ENCODE measurements at places on chromosomes 7 and 10.
A peak's percentile ranks its signal among the peaks of the same experiment; 100 is the strongest.

DNA sequence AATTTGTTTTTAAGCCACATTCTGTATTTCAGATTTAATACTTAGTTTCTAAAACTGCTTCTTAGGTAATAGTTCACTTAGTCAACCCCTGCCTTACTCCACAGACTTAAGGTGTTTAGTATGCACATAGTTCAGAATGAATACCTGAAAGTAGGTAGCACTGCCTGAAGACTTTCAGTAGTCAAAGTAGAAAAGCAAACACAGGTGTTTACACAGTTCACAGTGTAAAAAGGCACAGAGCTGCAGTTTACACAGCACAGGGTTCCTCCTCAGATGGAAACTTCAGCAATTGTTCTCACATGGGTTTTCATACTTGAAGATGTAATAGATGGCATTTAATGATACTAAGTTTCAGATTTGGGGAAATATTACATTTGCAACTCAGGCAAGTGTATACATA, 3.1 kb upstream of the PKD1L1 start:
- DNase-seq: no peak

DNA sequence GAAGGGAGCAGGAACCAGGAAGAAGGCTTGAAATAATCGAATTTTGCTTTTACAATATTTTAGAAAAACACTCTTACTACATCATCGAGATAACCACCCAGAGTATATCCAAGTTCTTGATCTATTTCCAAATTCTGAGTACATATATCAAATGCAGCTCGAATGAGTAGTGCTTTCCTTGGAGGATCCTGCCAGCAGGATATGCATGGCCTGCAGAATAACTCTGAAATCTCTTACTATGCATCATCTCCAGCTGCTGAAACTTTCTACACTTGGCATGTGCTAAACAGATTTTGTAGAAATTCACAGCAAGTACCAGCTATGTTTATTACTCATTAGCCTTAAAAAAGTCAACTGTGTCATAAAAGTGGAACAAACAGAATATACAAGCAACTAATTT, 44.0 kb upstream of the ANK3 start:
- no peak for DNase-seq

GRCh38 chr7:135326636-135327280, 93.1 kb downstream of the STRA8 start:
- DNase-seq: no peak

DNA sequence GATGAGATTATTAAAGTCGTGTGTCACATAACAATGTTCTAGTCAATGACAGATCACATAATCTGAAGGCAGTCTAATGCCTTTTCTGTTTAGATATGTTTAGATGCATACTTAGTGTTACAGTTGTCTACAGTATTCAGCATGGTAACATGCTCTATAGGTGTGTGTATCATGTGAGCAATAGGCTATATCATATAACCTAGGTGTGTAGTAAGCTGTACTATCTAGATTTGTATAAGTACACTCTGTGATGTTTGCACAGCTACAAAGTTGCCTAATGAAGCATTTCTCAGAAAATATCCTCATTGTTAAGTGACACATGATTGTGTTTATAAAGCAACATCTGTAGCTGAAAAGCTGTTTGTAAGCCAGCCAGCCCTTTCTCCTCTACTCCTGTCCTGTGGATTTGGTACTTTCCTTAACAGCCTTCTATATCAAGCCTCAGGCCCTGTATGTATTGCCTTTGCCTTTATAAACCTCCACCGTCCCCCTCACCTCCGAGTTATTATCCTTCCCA, 6.3 kb downstream of the HECTD2 start:
- no peak for DNase-seq

DNA sequence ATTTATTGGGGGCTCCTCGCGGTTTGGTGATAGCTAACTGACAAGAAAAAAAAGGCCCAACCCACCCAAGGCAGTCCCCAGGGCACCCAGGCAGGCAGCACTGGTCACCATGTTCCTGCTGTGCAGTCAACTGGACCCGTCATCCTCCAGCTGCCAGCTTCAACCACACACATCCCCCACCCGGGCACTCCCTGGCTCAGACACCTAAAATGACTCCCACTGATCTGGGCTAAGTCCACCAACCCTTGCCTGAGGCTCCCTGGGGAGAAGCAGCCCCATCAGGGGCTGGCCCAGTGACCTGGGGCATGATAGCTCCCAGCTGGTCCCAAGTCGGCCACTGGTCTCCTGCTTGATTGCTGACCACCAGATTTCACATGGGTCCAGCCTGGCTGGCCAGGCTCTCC, 161.8 kb downstream of the NRF1 start:
- no peak for DNase-seq

DNA sequence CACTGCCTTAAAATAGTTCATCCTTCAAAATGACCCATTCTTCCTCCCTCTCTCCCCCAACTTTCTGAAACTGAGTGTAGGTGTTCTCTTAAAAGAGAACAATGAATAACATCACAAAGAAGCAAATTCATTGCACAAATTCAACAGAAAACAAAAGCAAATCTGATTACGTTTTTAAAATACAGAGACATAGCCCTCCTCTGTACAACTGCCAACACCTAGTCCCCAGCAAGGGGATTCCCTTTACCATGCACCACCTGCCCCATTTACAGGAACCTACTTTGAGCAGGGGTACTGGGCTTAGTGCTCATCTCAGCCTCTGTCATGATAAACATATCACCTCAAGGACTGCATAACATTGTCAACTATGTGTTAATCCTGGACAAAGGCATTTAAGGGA, 302.8 kb upstream of the AOAH start:
- no peak for DNase-seq

- no peak for DNase-seq
Measured at GRCh38 chr7:122674502-122674901, 24.4 kb downstream of the RNF133 start.

GRCh38 chr10:114051714-114052113, 8.0 kb downstream of the ADRB1 start:
- no peak for DNase-seq

- DNase-seq: no peak
Measured at GRCh38 chr10:7260412-7260900, 150.4 kb downstream of the SFMBT2 start.

- DNase-seq: no peak
Measured at GRCh38 chr10:75465450-75465827, 34.0 kb downstream of the LRMDA start.

- DNase-seq: no peak
Measured at GRCh38 chr7:123836656-123837055, 8.3 kb upstream of the HYAL4 start.

GRCh38 chr7:45700556-45700955, 126.4 kb downstream of the ADCY1 start:
- DNase-seq: no peak

DNA sequence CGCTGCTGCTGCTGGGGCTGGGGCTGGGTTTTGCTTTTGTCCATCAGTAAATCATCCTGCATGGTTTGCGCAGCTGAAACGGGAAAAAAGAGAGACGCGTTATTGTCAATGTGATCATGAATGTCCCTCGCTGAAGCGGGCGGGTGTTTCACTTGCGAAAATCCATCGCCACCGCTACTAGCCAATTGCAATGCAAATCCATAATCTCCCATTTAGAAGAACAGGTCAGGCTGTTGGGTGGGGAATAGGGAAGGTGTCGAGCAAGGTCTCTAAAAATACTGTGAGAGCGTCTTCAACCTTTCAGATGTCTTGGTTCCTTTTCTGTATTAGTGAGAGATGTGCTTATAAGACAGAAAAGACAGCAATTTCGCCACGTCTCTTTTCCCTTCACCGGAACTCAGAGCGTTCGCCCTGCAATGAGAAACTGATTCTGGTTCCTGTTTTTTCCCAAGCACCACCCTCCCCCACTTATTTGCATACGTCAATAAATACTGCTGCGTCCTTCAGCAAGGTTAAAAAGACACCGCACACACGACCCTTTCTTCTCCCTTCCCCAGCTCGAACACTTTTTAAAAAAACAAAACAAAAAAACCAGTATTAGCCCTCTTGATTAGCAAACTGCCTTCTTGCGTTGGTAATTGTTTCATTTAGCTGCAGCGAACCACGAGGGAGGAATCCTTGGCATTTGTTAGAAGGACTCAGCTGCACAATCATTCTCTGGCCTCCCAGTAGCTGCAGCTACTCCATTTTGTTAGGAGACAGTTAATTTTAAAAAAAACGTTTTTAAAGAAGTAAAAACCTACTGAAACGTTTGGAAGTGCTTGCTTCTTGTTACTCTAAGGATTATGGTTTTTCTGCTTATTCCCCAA, 50.4 kb downstream of the CPEB3 start:
- peak; percentile 10 for DNase-seq

DNA sequence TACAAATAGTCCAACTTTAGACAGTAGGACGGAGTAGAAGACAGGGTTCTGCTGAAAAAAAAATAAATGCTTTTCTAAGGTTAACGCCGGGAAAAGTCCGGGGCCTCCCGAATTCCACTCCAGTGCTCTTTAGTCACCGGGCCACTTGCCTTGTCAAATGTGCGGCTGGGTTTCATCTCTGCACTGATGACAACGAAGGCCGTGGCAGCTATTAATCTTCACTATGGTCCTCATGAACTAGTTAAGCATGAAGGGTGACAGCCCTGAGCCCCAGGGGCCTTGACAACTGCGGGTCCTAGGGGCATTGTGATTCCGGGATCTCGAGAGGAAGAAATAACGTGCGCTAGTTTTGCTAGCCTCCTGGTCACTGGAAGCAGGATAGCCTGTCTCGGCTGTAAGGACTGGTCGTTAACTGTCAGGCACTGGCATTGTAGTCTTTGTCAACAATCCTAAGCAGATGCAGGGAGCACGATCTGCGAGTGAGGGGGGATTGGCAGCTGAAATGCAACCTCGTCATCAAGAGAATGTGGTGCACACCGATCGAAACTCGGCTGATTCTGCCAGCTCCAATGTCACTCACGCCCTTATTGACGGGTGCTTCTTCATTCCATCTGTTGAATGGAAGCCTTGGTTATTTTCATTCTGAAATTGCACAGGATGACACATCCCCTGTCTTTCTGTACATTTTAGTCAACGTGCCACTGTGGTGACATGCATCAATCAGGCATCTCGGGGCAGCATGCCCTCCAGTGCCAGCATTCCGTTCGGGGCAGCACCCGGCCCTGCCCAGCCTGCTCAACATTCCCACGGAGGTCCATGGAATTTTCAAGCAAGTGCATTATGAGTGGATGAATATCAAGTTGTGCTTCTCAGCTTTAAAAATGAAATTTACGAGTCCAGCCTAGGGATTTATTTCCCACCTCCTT, 51.6 kb upstream of the MGMT start:
- DNase-seq: no peak

GRCh38 chr10:24674892-24675632, 48.6 kb downstream of the ARHGAP21 start:
- no peak for DNase-seq

GRCh38 chr7:21041666-21042065, 255.0 kb upstream of the SP8 start:
- DNase-seq: peak; percentile 44

DNA sequence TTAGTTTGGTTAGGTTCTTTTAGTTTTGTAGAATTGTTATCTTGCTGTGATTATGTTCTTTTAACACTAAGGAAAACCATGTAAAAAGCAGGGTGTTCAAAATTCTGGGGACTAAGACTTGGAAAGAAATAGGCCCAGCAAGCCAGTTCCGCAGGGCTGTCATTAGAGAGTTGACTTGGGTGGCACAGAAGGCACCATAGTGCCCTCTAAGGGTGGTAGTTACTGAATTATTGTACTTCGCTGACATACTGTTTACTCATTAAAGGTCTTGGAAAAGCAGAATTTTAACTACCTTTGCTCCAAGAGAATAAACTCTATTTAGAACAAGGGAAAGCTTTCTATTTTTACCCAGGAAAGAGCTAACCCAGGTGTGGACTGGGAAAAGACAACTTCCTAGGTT, 86.5 kb downstream of the OTUD1 start:
- DNase-seq: no peak

- no peak for DNase-seq
Measured at GRCh38 chr7:101531726-101532357, 97.3 kb downstream of the MYL10 start.

DNA sequence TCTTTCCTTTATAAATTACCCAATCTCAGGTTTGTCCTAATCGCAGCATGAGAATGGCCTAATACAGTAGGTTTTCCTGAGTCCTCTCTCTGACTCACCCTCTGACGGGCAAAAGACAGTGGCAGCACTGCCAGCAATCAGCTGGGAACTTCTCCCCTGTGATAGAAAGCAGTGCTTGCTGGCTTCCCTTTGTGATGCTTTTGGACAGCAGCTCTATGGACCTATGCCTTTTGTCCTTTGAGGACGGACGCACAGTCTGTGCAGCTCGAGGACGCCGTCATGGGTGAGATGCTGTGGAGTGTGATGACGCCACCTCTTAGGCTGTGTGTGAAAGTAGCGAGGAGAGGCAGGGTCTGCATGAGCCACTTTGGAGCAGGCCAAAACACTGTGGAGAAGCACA, 68.8 kb downstream of the KIAA1217 start:
- no peak for DNase-seq

DNA sequence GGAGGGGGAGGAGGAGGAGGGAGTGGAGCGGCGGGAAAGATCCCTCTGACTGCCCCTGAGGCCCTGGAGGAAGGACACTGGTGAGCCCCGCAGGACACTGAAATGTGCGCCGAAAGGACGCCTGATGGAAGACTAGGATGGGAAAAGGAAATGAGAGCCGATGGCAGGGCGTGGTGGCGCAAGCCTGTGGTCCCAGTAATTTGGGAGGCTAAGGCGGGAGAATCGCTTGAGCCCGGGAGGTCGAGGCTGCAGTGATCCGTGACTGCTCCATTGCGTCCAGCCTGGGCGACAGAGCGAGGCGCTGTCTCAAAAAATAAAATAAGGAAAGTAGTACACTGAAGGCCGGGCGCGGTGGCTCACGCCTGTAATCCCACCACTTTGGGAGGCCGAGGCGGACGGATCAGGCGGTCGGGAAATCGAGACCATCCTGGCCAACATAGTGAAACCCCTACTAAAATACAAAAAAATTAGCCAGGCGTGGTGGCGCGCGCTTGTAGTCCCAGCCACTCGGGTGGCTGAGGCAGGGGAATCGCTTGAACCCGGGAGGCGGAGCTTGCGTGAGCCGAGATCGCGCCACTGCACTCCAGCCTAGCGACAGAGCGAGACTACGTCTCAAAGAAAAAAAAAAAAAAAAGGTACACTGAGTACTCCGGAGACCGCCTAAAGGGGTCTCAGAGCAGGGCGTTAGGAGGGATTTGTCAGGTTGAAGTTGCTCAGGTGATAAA, 561 bp upstream of the HNRNPF start:
- DNase-seq: peak; percentile 14

GRCh38 chr7:149245744-149246143, 6.3 kb downstream of the ZNF212 start:
- DNase-seq: no peak

DNA sequence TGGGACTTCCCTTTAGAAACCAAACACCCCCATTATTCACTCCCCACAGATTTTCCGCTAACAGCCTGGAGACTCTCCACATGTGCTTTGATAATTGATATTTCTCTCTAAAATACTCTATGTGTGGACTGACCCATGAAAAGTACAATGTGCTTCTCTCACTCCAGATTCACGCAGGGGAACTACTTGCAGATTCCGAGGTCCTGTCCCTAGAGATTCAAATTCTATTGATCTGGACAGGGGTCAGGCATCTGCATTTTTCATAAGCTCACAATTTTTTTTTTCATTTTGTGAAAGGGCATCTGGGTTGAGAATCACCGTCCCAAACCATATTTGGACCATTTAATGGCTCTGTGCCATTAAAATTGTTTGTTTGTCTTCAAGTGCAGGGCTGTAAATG, 98.7 kb downstream of the CALCR start:
- no peak for DNase-seq

- DNase-seq: no peak
Measured at GRCh38 chr7:150947761-150948651, 30.1 kb downstream of the KCNH2 start.
